ENCODE measurements at places on chromosomes 11 and 22. TPM values are rescaled to one million over a fixed set of nuclear protein-coding genes. Genes with fewer than 3 reads are reported as not detected.
A peak's percentile ranks its signal among the peaks of the same experiment; 100 is the strongest.

Gene TYR
- polyA plus RNA-seq: not detected

Gene OR51I1
- 1.8 TPM for polyA plus RNA-seq

Gene RIC8A
- 109 TPM for polyA plus RNA-seq

Gene SEC14L3
- polyA plus RNA-seq: not detected

- H3K27ac ChIP-seq: 0 out of 3 replicates have a peak overlapping the region, but pooled peaks have one; percentile 62
- no peaks in the 10 kb centered on the region for H3K27me3 ChIP-seq
- peak overlapping the region; percentile 56 for H3K4me3 ChIP-seq
- H3K4me1 ChIP-seq: peaks cover 52% of the 10 kb centered on the region
These were observed 1.4 kb downstream of the SELENOO start for GRCh38 chr22:50202130-50202666.

- no peaks in the 10 kb centered on the region for H3K27me3 ChIP-seq
- no peaks in the 10 kb centered on the region for H3K36me3 ChIP-seq
- no peak overlapping the region for H3K4me3 ChIP-seq
- peak; percentile 65 for DNase-seq
These were observed 106.8 kb upstream of the CLMP start for GRCh38 chr11:123301696-123302400.

DNA sequence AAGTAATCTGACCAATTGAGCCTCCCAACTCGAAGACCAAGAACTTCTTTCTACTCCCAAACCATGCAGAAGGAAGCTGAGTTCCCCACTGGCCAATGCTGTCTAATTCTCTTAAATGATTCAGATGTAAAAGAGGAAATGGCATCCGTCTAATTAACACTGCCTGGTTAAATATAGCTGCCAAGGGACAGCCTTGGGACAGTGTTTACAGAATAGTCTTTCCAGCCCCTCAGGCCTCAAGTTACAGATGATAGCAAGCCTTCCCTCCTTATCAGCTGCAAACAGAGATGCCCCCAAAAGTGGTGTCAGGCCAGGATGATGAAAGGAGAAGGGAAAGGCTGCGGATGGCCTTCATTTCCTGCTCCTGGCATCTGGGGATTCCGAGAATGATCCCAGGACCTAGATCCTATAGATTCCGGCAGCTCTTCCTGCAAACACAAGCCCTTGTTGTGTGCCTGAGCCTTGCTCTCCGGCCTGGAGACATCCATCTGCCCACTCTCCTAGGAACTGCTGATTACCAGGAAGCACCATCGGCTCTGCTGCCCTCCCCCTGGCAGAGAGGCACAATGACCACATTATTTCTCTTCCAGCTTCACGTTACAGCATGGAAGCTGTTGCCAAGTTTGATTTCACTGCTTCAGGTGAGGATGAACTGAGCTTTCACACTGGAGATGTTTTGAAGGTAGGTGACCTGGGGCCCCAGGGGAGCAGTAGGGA is 13.5 kb upstream of the TMA7B start:
- H3K36me3 ChIP-seq: peaks cover 32% of the 10 kb centered on the region
- H3K27ac ChIP-seq: peak overlapping the region; percentile 93
- H3K4me3 ChIP-seq: peak overlapping the region; percentile 55
- peaks cover 56% of the 10 kb centered on the region for H3K4me1 ChIP-seq
- no peaks in the 10 kb centered on the region for H3K27me3 ChIP-seq
- DNase-seq: peak; percentile 78

- no peaks in the 10 kb centered on the region for H3K27me3 ChIP-seq
- DNase-seq: peak; percentile 17
- H3K4me3 ChIP-seq: no peak overlapping the region
- H3K4me1 ChIP-seq: no peaks in the 10 kb centered on the region
These were observed 63.4 kb downstream of the FLI1 start for GRCh38 chr11:128757235-128757711.

DNA sequence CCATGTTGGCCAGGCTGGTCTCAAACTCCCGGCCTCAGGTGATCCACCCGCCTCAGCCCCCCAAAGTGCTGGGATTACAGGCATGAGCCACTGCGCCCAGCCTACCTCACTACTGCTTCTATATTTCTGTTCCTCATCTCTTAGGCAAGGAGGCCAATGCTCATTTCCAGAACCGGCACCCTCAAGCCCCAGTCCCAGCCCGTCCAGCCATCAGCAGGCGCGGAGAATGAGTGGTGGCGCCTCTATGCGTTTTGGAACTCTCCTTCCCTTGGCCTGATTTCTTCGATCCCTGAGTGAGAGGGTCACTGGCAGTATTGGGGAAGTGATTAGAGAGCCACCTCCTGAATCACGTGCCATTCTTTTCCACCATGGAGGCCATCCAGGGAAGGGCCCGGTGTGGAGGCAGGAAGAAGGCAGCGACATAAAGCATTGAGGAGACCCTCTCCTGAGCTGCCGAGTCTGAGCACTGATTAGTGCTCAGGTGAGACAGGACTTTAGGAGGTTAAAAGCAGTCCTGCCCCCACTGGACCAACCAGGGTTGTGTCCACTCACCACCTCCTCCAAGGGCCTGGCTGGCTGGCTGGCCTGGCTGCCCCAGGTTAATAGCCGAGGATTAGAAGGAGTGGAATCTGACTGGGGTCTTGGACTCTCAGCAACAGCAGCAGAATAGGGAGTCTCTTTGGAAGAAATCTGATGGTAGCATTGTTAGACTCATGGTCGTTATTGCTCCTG is 8.7 kb downstream of the GRIK4 start:
- DNase-seq: no peak
- H3K4me3 ChIP-seq: no peak overlapping the region
- H3K27ac ChIP-seq: no peak overlapping the region
- H3K4me1 ChIP-seq: peaks cover 6% of the 10 kb centered on the region
- H3K27me3 ChIP-seq: peaks cover 50% of the 10 kb centered on the region
- no peaks in the 10 kb centered on the region for H3K36me3 ChIP-seq
